ENCODE measurements at places on chromosomes 6 and 20.

DNA sequence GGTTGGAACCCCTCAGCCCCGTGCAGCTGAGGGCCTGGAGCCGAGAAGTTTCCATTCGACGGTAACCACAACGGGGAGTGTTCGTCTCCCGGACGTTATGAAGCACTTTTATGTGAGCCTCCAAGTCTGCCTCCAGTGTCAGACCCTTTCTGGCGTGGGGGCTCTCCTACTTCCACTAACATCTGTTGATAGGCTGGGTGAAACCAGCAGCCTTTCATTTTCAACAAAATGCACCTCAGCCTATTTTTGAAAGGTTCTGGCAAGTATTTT is 257.4 kb downstream of the THBS2 start:
- no peak for DNase-seq

DNA sequence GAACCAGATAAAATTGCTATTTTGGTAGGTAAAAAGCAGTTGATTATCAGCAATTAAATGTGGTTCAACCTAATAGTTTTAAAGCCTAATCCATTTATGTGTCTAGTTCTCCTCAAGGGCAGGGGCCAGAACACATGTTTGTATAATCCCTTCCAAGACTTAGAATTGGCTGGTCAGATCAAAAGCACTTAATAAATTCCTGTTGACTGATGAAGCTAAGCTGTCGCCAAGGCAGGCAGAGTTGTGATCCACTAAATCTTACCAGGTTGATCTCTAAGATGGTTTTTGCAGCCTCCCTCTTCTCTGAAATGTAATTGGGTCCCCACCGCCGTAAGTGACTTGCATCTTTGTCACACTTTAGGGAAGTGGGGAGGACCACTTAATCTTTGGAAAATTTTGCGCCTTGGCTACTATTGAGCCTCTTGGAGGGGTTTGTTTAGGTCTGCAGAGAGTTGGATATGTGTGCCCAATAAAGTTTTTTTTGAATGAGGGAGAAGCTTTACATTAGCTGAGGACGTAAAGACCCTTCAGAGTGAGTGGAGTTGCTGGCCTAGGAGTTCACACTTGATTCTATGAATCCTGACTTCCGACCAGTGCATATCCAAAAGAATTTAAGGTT is 65.9 kb downstream of the PHF20 start:
- DNase-seq: no peak

- no peak for DNase-seq
These were observed 51.7 kb downstream of the CPXM1 start for GRCh38 chr20:2748551-2749342.

DNA sequence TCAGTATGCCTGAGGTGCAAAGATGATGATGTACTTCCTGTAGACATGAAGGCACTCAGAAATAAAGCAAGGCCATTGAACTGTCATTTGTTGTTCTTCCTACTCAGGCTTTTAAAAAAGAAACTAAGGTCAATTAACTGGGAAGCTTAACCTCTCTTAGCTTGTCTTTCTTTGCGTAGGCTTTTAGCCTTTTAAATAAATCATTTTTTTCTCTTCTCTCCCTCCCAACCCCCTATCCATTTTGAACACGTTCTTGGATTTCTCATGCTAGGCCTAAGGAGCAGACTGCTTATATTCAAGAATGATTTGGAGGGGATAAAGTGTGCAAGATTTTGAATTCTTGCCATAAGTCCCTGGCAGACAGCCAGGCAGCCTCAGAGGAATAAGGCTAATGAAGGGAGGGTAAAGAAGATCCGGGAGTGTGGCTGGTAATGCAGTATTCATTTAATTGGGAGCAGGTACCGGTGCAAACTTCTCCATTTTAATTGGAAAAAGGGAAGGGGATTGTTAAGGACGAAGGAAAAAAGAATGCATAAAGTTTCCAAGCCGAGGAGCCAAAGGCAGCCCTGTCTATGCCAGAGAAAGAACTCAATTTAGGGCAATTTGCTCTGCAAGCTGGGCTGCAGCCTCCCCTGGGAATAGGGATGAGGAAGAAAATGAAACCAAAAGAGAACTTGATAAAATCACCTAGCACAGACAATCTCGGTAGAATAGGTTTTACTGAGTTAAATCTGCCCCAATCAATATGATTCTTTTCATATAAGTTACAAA is 343.8 kb upstream of the MMS22L start:
- DNase-seq: no peak

DNA sequence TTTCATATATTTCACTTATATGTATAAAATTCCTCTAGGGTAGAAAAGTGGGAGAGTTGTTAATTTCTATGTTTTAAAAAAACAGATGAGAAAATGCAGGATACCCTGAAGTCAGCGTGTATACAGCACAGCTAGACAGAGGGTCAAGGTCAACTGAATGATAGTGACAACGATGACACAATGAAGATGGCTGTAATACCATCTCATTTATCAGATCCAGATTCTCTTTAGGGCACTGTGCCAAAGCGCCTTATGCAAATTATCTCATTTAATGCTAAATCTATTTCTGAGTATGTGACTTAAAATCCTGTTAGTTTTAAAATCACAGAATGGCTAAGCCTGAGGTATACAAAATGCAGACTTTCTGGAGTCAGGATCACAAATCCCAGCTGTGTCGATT is 431.4 kb upstream of the RUNX2 start:
- no peak for DNase-seq

- DNase-seq: no peak
These were observed 9.9 kb upstream of the UST start for GRCh38 chr6:148736774-148737412.

DNA sequence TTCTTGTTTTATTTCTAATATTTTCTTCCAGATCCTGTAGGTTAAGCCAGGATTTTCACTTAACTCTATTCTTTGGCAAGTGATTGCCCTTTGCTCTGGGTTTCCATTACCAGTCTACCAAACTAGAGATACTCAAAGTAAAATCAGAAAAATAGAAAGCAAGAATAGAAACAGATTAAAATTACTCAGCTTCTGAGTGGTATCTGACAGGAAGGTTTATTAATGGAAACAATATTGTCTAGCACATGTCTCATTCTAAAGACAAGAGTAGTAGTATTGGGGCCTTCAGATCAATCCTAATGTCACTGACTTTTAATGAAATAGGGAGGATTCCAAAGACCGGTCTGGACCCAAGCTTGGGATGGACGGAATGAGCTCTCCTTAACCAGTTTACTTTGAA is 72.3 kb downstream of the SIM1 start:
- DNase-seq: no peak

DNA sequence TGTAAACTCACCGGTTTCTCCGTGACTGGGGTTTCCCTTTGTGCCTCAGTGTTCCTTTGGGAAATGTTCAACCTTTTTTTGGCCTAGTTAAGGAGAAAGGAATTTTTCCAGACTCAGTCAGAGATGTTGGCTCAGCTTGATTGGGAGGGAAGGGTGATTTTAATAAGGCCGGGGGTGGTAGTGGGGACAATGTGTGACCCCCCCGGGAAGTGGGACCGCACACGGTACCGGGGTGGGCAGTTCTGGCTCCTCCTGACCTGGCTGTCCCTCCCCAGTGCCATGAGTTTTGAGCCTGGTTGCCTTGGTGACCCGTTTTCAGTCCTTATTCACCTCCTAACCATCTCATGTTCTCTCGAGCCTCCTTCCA is 132.7 kb downstream of the SNX5 start:
- no peak for DNase-seq

GRCh38 chr6:15522427-15522826 is 140.4 kb downstream of the DTNBP1 start:
- DNase-seq: no peak

DNA sequence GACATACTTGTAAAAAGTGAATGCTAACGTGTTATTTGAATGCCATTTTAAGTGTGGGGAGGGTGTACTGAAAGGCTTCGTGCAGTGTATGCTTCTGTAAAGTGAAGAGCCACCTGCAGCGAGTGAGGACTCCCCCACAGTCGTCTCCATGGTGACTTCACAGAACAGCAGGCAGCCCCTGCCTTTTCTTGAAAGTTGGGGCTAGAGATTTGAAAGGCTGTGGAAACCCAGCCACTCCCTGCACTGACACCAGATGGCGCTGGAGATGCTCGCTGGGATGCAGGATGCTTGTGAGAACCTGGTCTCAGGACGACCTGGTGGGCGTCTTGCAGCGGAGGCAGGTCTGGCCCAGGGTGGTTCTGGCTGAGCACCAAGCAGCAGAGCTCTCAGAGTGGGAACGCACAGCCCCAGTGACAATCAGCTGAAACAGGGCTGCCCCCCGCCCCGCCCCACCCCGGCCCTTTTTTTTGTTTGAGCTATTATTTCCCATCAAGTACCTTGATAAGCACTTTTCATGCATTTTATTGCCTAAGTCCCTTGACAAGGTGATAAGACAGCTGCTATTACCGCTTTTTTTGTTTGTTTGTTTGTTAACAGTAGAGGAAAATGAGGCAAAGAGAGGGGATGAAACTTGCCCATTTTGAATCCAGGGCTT is 150.3 kb downstream of the SYCP2 start:
- peak; percentile 3 for DNase-seq

- no peak for DNase-seq
These were observed 40.8 kb upstream of the CALHM6 start for GRCh38 chr6:116420341-116420740.

GRCh38 chr20:34941226-34941625 is 14.4 kb downstream of the GSS start:
- DNase-seq: no peak

DNA sequence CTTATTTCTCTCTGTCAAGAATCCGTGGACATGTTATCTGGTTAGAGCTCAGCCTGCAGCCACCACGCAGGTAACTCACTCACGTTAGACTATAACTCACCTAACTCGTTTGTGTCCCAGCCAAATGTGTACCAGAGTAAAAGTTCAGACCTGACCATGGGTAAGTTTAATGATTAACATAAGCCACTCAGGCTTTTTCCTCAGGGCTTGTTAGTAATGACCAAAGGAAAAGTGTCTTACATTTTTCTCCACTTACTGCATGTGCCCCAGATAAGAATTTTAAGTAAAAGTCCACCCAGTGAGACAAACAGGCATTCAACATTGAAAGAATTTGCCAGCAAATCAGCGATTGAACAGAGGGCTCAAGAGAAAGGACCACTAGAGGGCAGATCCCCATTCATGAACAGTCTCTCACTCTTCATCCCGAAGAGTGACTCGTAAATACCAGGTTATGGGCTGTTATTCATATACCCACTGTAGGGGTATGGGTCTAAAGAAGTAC is at the start of gene PKHD1:
Gene PKHD1, minus strand, starts transcription at position 116 of the 502 bp plus-strand sequence. CDS start 2,680 bp downstream, outside the sequence.
- no peak for DNase-seq

DNA sequence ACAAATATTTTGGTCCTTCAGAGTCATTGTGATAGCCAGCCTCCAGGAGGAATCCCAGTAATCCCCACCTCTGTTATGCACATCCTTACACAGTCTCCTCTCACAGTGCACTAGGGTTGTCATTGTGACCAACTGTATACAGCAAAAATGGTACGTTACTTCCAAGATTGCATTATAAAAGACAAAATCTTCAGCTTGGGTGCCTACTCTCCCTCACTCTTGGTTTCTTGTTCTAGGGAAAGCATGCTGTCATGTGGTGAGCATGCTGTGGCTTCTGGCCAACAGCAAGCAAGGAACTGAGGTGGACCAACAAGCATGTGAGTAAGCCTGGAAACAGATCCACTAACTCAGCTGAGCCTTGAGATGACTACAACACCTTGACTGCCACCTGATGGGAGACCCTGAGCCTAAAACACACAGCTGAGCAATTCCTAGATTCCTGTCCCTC is 130.1 kb upstream of the DST start:
- DNase-seq: no peak

- DNase-seq: no peak
These were observed 9.9 kb upstream of the ID4 start for GRCh38 chr6:19827247-19827646.

- no peak for DNase-seq
These were observed 43.9 kb upstream of the B4GALT5 start for GRCh38 chr20:49757597-49757996.

DNA sequence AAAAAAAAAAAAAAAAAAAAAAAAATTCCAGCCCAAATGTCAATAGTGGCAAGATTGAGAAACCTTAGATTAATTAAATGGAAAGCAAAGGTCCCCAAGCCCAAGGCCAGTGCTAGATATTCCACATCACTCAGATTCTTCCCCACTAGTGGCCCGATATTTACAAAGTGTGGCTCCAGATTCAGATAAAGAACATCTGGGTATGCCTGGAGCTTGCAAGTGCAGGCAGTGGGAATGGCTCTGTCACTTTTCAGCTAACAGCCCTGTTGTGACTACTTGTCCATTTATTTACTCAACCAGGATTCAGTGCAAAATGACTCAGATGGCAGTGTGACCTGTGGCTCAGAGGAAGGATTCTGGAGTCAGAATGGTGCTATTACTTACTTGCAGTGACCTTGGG is 8.2 kb upstream of the KCNB1 start:
- no peak for DNase-seq

GRCh38 chr6:105452924-105453756 is 50.3 kb upstream of the PREP start:
- DNase-seq: no peak

GRCh38 chr6:137882225-137882961 is 15.3 kb downstream of the TNFAIP3 start:
- DNase-seq: no peak

DNA sequence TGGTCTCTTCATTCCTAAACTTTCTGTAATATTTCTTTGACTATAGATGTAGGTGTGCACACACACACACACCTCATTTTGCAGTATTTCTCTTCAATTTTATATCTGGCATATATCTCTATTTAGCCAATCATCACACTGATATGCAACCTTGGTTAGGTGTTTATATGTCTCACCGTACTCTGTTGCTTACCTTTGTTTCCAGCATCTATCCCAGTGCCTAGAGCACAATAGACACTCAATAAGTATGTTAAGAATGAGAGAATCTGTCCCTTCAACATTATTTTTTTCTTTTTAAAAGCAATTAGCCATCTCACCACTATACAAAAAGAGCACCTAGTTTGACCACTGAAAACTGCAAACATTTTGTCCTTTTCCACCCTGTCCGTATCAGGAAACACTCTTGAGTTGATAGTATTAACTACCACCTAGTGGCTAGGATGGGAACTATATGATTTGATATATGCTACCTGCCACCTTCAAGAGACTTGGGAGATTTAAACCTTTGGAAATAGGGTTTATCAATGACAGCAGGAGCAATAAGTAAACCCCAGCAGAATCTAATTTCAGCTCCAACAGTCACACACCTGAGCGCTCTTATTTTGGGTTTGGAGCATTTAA is 48.7 kb upstream of the RSPO3 start:
- no peak for DNase-seq

GRCh38 chr6:131787766-131788712 is 19.8 kb upstream of the ENPP1 start:
- no peak for DNase-seq

DNA sequence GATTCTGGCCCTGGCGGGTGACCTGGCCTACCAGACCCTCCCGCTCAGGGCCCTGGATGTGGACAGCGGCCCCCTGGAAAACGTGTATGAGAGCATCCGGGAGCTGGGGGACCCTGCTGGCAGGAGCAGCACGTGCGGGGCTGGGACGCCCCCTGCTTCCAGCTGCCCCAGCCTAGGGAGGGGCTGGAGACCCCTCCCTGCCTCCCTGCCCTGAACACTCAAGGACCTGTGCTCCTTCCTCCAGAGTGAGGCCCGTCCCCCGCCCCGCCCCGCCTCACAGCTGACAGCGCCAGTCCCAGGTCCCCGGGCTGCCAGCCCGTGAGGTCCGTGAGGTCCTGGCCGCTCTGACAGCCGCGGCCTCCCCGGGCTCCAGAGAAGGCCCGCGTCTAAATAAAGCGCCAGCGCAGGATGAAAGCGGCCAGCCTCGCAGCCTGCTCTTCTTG is 868 bp upstream of the SLC2A4RG start:
- no peak for DNase-seq
